Endothelial cell (in vitro differentiated cells): ENCODE measurements at places on chromosomes 2 and 18.
A peak's percentile ranks its signal among the peaks of the same experiment; 100 is the strongest.

GRCh38 chr2:103445347-103445746 lies 683.5 kb downstream of the TMEM182 start:
- DNase-seq = no peak

DNA sequence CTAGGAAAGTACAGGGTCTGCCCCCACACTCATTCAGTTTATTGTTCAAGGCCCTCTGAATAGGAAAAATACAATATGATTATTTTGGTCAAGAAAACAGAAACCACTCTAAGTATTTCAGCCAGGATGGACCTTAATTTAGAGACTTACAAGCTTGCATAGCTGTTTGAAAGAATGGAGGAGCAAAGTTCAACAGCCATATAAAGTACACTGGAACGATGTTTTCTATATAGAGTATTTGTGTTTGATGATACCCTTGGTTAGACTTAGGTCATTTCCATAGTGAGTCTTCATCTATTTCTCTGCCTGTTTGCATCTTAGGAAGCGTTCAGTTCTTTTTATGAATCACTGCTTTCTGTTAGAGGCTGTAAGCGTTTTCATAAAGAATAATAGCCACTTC lies 366.2 kb downstream of the NUP35 start:
- no peak for DNase-seq

- no peak for DNase-seq
Observed at GRCh38 chr2:219851169-219851568, 223.7 kb downstream of the SLC4A3 start.

DNA sequence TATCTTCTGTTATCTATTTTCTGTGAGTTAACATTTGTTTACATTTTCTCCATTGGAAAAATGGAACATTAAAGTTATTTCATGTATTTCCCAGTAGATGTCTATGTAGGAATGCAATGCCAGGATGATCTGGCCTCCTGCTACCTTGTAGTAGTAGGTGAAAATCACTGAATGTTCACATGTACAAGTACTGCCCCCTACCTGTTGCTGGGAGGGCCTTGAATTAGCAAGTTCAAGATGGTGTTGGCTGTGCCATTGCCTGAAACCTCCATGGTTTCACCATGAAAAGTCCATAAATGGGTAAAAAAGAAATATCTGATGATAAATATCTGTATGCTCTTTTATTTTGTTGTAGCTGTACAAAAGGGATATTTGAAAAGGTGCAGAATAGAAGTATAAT lies 30.7 kb downstream of the XRCC5 start:
- peak; percentile 18 for DNase-seq

DNA sequence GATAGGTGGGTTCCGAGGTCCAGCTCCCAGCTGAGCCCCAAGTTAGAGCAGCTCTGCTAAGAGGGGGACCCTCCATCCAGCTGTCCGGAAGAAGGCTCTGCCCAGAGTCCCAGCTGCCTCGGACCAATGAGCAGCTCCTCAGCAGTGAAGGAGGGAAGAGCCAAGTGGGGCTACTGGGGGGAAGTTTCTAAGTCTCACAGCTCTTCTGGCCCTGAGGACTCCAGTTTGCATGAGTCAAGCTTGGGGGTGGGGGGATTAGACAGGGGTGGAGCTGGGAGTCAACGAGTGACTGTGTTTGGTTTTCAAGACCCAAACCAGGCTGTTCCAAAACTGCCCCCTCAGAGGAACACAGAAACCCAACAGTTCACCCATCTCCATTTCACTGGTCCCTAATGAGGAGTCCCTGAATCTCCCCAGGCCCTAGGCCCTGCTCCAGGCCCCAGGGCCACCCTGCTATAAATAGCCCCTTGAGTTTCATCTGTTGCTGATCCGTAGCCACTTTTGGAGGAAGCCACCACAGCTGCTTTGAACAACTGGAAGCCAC lies 100.9 kb downstream of the TNS1 start:
- DNase-seq = no peak

DNA sequence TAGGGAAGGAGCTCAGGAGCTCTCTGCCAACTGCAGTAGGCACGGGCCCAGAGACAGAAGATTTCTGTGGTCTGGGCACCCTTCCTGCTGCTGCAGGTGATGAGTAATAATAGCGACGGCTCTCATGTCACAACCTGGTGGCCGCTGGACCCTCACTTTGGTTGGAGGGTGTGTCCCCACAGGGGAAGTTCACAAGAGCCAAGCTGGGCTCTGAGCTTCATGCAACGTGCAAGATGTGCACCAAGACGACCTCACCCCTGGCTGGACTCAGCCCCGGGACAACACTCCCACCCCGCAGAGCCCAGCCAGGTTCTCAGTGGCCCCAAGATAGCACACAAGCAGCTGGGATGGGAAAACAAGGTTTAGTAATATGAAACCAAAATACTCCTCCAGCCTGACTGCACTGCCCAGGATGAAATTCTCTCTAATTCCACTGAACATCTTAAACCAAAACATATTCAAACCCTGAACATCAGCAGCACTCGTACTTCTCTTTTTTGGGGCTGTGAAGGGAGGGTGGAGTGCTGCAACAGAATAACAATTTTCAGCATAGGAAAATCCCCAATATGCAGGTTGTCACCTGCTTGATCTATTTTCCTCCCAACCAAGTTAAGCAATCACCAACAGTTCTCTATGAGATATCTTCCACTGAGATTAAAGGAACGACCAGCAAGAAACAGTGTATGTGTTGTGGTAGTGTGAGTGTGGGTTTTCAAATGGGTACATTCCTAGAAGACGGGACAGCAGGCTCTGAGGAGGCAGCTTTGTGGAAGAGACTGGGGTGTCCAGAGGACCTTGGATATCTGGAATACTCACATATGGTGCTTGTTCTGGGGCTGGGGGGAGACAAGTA lies 26.5 kb downstream of the BCL2 start:
- no peak for DNase-seq

DNA sequence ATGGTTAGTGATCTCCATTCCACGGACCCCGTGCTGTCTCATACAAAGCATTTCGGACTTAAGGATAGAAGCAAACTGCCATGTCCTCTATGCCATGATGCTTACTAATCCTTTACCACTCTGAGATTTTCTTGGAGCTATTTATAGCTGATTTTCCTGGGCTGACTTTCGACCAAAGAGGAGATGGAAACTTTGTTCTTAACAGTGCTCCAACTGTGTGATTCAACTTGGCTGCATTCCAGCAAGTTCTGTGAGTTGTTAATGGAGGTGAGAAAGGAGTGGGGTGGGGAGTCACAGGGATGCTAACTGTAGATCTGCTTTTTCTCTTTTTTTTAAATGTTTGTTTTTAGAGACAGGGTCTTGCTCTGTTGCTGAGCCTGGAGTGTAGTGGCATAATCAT lies 45.5 kb upstream of the MSH2 start:
- no peak for DNase-seq

- no peak for DNase-seq
Observed at GRCh38 chr2:12895017-12895416, 178.3 kb downstream of the TRIB2 start.

- no peak for DNase-seq
Observed at GRCh38 chr2:150806336-150806735, 318.9 kb upstream of the RND3 start.

GRCh38 chr2:71498261-71498701 lies 44.9 kb downstream of the DYSF start:
- DNase-seq = no peak

DNA sequence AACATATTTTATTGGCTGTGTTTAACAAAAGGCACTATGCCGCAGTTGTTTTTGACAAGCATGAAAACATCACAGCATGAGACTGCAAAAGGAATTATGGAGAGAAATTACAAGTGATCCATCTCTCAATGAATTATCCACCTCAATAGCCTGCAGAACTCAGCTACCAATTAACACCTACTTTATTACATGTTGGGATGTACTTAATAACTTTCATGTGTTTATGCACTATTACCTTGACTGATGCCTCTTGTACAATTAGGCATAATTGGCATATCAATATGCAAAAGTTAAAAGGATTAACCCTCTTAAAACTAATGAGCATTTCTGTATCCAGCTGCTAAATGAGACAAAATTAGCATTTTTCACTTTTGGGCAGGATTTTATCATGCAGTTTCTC lies 27.8 kb downstream of the ARHGAP15 start:
- no peak for DNase-seq

DNA sequence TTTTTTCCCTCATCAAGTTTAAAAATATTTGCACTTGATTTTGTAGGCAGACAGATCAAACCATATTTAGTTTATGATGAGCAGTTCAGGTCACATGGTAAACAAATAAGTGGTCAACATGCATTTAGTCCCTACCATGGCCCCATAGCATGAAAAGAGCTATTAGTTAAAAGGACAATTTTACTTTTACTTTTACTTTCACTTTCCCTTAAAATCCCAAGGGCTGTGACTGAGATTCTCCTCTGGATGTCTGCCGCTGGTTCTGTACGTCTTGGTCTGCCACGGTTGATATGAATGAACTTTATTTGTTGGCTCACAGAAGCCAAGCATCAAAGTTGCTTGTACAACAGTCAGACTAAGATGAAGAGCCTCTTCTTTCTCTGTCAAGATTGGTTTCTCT lies 626.2 kb upstream of the CDH7 start:
- no peak for DNase-seq

- no peak for DNase-seq
Observed at GRCh38 chr2:10003206-10004125, 39.9 kb upstream of the KLF11 start.

DNA sequence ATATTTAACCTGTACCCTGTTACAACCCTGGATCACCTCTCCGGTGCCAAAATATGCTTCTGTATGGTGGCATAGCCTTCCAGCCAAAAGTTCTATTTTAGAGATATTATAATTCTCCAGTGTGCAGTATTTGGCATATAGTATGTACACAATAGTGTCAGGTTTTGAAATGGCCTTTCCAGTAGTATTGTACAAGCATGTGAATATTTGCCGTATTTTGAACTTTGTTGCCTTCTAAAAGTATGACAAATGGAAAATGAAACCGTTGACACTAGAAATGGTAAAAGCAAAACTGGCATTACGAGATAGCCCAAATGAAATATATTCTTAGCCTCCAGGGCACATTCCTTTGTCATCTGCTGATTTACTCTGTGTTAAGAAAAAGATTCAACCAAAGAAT lies 431.2 kb downstream of the LRP1B start:
- no peak for DNase-seq

DNA sequence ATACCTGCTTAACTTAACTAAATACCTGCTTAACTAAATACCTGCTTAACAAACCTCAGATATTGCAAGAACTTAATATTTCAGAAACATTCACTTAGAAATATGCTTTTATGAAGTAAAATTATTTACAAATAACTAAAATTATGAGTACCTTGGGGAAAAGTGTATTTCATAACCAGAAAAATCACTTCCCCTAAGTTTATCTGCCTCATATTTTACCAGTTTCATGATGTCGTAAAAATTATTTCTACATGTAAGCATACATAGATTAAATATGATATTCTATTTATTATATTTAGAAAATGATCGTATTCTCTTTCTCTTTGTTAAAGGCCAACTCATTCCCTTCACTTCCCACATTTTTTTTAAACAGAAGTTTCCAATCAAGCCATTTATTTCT lies 41.5 kb upstream of the DSC1 start:
- DNase-seq = no peak

- DNase-seq = no peak
Observed at GRCh38 chr2:190367091-190367490, 23.7 kb downstream of the INPP1 start.

GRCh38 chr2:12043131-12043530 lies 296.7 kb downstream of the LPIN1 start:
- DNase-seq = no peak

- no peak for DNase-seq
Observed at GRCh38 chr18:25010623-25011374, 341.2 kb downstream of the ZNF521 start.

DNA sequence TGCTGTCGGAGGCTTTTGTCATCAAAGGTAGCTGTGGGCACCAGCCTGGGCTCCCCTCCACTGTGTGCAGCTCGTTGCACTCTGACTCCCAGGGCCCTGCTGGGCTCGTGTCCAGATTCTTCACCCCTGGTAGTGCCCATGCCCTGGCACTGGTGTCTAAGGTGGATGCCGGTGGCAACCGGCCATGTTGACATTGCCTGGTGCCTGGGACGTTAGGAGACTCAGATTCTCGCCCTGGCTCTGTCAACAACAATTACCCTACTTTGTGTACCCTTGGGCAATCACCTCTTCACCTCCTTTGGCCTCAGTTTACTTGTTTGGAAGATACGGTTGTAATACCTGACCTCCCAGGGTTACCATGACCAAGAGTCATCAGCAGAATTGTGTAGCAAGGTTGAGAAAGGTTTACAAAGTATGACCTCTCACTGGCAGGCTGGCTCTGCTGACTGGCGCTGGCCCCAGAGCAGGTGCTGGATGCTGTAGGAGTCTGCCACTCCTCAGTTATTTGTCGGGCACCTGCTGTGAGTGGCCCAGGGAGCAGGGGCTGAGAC lies 41.5 kb upstream of the MCFD2 start:
- DNase-seq = no peak

GRCh38 chr2:3257826-3258225 lies 119.8 kb downstream of the EIPR1 start:
- DNase-seq = no peak

DNA sequence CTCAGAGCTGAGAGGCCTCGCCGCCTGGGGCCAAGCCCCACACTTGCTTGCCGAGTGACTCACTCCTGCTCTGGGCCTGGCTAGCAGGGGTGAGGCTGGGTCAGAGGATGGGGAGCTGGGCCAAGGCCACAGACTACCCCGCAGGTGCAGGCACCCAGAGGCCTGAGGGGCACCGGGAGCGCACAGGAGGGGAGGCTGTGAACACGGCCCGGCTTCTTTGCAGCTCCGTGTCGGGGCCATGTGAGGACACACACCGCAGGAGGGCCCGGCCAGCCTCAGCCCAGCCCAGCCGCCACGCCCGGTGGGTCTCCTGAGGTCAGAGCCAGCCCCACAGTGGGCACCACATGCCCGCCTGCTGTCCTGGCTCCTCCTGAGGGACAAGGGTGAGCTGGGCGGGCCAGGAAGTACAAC lies 8.4 kb downstream of the GPC1 start:
- no peak for DNase-seq

- no peak for DNase-seq
Observed at GRCh38 chr2:106117882-106118684, 76.0 kb downstream of the UXS1 start.

- no peak for DNase-seq
Observed at GRCh38 chr2:233409286-233409991, 55.1 kb downstream of the DGKD start.
